Activated B cell treated with CpG ODN at 0.5 μM for 24 hours (primary cell): ENCODE measurements at places on chromosomes 2 and 18. TPM values are rescaled to one million over a fixed set of nuclear protein-coding genes. Genes with fewer than 3 reads are reported as not detected.

GRCh38 chr2:89833780-89834117 is 1142.3 kb downstream of the RPIA start:
- H3K4me3 ChIP-seq: no peak overlapping the region
- H3K27ac ChIP-seq: no peak overlapping the region
- no peaks in the 10 kb centered on the region for H3K27me3 ChIP-seq
- H3K4me1 ChIP-seq: no peaks in the 10 kb centered on the region
- no peaks in the 10 kb centered on the region for H3K36me3 ChIP-seq

The ANKRD30BL gene
- total RNA-seq: not detected in 2 replicates

The LDLRAD4 gene
- 66.9 and 70.1 TPM in 2 replicates for total RNA-seq

The TCF23 gene
- 0.07 TPM in 1 of 2 replicates, not detected in the other for total RNA-seq

The DTNA gene
- not detected in 2 replicates for total RNA-seq
